Lung (tissue), 17 donors: ENCODE measurements at places on chromosomes 5 and 9.

DNA sequence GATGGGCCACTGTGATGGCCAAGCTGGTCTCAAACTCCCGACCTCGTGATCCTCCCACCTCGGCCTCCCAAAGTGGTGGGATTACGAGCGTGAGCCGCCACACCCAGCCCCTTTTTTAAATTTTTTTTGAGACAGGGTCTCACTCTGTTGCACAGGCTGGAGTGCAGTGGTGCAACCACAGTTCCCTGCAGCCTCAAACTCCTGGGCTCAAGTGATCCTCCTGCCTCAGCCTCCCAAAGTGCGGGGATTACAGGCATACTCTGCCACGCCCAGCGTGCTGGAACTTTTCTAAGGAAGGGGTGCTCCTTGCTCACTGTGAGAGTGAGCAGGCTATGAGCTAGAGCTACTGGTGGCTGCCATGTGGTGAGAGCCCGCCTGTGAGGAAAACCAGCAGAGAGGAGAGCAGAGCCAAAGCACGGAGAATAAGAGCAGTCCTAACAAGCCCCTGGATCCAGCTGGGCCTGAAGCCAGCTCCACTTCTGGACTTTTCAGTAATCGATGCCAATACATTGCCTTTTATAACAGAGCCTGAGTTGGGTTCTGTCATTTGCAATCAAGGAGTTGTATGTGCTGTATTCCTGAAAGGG lies 75.5 kb upstream of the UNC5A start:
- DNase-seq = no peak

GRCh38 chr5:6885581-6885980 lies 172.3 kb downstream of the TENT4A start:
- DNase-seq = no peak

DNA sequence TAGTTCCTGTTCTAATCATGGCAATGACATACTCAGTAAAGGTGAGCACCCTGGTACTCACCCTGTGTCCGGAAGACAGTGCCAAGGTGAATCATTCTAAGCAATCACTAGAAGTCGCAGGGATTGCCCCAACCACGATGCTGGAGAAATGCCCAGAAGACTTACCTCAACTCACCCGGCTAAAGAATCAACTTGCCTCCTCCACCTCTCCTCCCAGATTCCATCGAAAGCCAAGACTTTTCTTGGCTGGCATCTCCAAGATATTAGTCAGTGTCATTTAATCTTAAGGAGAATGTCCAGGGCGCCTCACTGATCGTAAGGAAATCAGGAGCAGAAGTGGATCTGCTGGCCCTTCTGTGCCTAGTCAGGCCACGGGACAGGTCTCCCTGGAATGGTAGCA lies 204.9 kb downstream of the ERCC6L2 start:
- DNase-seq = no peak

GRCh38 chr5:57332361-57332760 lies 150.2 kb downstream of the ACTBL2 start:
- DNase-seq = peak; percentile 85

DNA sequence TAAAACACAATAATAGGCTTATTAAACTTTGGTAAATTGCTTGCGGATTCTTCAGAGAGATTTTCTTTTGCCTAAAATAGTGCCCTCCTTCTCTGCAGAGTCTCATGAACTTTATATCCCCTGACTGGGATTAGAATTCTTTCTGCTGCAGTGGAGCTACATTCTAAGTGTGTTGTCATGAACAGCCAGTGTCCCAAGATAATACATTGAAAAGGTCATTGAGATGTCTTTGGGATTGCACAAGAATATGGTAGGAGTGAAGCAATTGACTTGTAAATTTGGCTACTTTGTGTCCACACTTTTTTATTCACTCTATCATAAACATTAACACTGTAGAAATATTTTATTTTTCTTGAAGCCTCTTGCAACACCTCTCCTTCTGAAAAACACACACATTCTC lies 604.5 kb downstream of the GABRG2 start:
- DNase-seq = no peak

DNA sequence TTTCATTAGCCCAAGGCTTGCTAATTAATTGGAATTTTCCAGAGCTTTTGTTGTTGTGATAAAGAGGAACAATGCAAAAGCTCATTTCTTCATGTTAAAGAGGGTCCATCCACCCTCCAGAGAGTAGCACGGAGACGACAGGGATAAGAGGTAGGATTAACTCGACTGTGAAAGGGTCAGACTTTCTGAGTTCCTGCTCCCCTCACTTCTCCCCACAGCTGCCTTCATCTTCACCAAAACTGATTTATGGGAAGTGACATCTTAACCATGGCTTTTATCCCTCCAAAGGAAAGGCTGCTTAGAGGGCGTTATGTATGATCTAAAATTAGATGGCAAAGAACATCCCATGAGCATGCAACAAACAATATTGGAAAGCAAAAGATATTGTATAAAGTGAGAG lies 135.5 kb downstream of the GLIS3 start:
- DNase-seq = no peak

- no peak for DNase-seq
These were observed 51.9 kb upstream of the IQGAP2 start for GRCh38 chr5:76351176-76351575.

- DNase-seq = no peak
These were observed 146.5 kb downstream of the AOPEP start for GRCh38 chr9:94872891-94873511.

GRCh38 chr5:74766418-74766848 lies 484 bp downstream of the GFM2 start:
- DNase-seq = no peak

DNA sequence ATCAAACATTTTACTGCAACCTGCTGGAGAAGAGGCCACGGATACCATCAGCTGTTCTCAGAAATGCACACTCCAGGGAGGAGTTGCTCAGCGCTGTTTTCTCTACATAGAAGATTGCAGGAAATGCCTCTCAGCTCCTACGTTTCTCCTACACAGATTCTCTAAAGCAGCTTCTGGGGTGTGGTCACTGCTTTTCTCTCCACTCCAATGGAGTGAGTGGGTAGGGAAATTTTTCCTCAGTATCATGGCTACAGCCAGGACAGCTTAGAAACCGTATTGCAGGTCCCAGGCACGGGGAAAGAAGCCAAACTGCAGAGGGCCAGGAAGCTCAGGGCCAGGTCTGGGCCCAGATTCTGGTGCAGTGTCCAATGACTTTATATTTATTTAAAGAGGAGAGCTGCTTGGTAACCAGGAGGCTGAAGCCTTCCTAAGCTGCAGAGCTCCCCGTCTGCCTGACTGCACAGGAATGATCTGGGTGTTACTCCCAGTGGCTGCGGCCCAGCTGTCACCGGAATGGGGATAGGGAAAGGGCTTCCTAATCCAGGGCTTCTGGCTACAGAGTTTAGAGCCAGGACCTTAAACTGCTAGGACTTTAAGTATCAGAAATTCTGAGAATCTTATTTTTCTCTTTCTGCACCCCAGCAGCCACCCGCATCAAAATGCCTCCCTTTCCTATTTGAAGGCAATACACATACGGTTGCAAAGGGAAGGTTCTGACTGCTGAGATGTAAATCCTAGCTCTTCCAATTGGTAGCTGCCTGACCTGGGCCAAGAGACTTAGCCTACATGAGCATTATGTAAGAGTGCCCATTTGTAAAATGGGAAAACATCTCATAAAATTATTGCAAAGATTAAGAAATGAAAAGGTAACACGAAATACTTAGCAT lies 1.4 kb upstream of the SPTAN1 start:
- peak; percentile 14 for DNase-seq

- DNase-seq = no peak
These were observed 27.1 kb downstream of the DCTN4 start for GRCh38 chr5:150731669-150732242.

- DNase-seq = no peak
These were observed 1.8 kb upstream of the LRRC14B start for GRCh38 chr5:189486-189885.

- no peak for DNase-seq
These were observed 899 bp upstream of the RAPGEF6 start for GRCh38 chr5:131635684-131636572.

DNA sequence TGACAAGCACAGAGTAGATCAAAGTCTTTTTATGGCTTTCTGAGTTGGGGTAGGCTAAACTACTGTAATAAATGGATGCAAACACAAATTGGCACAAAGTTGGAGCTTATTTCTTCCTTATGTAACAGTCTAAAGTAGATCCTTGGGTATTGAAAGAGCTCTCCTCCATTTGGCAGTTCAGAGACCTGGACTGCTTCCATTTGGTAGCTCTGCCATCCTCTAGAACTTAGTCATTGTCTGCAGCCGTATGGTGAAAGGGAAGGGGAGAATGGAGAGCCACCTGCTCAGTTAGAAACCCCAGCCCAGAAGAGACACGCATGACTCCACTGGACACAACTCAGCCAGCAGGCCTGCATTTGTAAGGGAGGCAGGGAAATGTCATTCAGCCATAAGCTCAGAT lies 345.0 kb downstream of the DMAC1 start:
- no peak for DNase-seq

GRCh38 chr9:2158766-2159430 lies 143.8 kb downstream of the SMARCA2 start:
- no peak for DNase-seq

- no peak for DNase-seq
These were observed 213.1 kb upstream of the POU5F2 start for GRCh38 chr5:93954421-93955069.

DNA sequence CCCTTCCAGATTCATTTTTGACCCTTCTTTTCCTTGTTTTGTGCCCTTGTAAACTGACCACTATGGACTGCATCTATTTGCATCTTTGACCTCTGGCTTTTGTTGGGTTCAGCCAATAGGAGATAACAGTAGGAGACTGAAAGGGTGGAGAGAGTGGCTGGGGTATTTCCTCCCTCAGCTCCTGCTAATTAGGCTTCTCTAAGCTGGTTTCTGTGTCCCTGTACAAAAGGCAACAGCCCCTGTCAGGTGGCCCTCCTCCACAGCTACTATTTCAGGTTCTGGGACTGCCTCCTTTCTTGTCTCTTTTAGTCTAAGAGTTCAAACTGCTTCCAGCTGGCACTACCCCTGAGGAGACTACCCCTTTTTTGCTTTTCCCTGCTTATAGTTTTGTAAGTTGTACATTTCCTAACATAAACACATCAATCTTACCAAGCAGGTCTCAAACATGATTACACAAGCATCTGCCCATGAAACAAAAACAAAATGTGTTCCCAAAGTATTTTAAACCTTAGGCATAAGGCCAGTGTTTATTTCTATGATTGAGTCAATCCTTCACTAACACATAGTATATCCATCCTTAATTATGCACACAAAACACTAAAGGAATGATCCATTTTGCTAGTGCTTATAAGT lies 262.0 kb upstream of the TRPM3 start:
- DNase-seq = peak; percentile 2

GRCh38 chr5:178279723-178280438 lies 47.3 kb upstream of the PHYKPL start:
- DNase-seq = peak; percentile 92

DNA sequence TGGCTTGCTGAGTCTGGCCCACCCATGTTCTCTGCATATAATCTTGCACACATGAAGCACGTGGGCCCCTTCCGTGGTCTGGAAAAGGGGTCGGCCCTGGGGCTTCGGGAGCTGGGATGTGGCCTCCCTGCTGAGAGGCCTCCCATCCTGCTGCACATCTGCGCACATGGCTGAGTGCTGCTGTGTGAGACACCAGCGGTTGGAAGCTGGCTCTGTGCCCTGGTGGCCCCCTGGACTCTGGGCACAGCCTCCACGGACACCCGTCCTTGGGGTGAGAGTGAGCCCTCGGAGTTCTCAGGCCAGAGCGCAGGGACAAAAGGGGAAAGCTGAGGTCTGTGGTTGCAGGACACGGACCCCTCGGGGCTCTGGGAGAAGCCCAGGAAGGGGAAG lies 115.8 kb downstream of the RXRA start:
- peak; percentile 63 for DNase-seq

GRCh38 chr5:66377747-66378146 lies 218.4 kb upstream of the MAST4 start:
- DNase-seq = no peak

DNA sequence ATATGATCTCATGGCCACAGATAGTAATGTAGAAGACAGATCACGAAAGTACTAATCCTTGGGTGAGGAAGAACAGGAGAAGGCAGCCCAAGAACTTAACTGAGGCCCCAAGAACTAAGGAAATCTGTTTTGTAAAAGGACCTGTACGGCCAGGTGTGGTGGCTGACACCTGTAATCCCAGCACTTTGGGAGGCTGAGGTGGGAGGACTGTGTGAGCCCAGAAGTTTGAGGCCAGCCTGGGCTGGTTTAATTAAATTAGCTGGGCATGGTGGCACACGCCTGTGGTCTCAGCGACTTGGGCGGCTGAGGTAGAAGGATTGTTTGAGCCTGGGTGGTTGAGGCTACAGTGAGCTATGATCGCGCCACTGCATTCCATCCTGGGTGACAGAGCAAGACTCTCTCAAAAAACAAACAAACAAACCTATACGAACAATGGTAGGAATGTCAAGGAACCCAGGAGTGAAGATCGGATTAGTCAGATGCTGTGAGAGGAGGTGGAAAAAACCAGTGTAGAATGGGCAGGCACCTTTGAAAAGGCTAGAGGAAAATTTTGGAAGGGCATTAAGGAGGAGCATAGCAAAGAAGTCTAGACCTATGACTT lies 283.8 kb upstream of the DMRT1 start:
- DNase-seq = no peak

DNA sequence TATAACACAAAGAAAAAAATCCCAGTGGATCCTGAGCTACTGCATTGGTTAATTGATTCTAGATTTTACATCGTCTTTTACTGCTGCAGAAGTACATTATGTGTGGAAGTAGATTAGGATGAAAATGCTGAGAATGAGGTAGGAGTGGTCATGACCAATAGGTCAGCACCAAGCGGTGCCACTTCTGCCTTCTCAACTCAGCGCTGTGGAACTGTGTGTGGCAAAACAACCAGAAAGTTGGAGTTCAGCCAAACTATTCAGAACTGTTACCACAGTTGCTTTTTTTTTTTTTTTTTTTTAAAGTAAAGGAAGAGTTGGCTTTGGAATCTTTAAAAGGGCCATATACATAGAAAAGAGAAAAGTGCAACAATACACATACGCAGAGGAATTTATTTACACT lies 24.2 kb downstream of the POU5F2 start:
- DNase-seq = peak; percentile 60

GRCh38 chr5:142445266-142445665 lies 120.4 kb upstream of the SPRY4 start:
- DNase-seq = no peak

GRCh38 chr9:126117158-126117425 lies 209.5 kb upstream of the MVB12B start:
- DNase-seq = no peak

- no peak for DNase-seq
These were observed 37.8 kb downstream of the MRRF start for GRCh38 chr9:122302237-122303093.

DNA sequence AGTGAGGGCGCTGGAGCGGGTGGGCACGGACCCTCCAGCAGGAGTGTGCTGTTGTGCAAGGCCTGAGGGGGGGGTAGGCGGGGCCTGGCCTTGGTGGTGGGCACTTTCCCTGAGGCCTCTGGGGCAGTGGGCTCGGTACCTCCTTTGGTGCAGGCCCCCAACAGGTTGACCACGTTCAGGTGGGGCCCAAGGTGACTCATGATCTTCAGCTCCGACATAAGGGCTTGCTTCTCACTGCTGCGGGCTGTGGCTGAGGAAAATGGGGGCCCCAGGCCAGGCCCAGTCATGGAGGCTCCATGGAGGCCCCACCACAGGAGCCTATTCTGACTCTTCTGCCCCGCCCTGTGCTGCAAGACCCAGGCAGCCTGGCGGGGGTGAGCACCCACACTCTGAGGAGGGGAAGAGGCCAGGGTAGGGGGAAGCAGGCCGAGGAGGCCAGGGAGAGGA lies 31.5 kb downstream of the PDGFRB start:
- no peak for DNase-seq

GRCh38 chr5:111143910-111144309 lies 51.8 kb downstream of the WDR36 start:
- DNase-seq = no peak

- peak; percentile 36 for DNase-seq
These were observed 87.0 kb upstream of the NR5A1 start for GRCh38 chr9:124594225-124594624.

- DNase-seq = peak; percentile 75
These were observed 26.0 kb downstream of the SKP2 start for GRCh38 chr5:36177715-36178523.
